BJ (cell line): ENCODE measurements at places on chromosomes 1 and 21.

DNA sequence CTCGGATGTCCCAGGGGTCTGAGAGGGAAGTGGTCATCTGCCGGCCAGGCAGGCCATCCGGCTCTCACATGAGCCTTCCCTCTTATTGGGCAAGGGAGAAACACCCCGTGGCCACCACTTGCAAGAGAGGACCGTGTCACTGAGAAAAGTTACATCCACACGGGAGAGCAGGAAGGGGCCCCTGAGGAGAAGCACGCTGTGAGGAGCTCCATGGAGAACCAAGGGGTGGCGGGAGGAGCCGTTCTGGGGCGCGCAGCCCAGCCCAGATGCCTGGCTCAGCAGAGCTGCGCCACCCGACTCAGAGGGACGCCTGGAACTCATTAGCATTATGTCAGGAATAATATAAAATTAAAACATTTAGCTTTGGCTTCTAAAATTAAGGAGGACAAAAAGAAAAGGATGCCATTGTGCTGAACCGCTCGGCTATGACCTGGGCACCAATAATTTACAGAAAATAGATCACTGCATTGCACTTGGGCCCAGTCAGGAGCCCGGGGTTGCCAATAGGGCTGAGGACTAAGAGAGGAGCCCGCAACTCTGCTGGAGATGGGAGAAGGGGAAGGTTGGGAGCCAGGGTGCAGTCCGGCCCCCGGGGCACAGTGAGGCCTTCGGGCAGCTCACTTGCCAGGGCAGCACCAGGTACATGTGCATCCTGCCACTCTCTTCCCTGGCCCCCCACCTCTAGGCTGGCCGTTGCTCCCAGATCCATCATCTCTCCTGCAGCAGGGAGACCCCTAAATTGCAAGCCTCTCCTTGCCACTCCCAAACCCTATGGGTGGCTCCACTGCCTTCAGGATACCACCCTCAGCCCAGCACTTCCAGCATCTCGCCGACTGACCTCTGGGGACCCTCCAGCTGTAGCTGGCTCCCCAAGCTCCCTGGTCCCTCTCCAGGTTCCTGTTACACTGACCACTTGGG lies 84.8 kb downstream of the DMRTB1 start:
- no peak for DNase-seq

DNA sequence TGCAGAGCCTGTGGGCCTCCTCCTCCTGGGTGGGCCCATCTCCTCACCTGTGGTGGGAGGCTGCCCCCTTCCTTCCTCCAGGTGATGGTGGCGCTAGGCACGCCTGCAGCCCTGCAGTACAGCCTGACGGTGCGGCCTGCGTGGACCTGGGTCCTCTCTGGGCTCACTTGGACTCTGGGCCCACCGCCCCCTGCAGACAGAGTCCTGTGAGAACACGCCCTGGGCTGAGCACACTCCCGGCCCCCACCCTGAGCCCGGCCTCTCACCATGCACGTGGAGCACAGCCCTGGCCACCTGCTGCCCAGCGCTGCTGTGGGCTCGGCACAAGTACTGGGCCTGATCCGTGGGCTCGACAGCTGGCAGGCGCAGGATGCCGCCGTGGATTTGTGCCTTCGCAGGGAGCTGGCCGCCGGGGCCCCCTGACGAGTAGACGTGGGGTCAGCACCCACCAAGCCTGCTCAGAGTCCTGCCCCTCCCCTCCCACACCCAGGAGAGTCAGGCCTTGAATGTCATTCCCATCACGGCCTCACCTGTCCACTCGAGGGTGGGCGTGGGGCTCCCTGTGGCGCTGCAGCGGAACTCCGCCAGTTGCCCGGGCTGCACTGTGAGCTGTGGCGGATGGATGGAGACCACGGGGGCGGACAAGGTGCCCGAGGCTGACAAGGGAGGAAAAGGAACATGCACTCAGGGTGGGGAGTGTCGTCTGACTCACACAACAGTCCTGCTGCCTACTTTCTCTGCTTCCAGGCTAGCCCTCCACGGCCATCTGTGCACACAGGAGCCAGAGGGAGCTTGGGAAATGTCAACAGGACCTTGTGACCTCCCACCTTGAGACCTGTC lies 43.4 kb downstream of the LDLRAD2 start:
- DNase-seq, result no peak

DNA sequence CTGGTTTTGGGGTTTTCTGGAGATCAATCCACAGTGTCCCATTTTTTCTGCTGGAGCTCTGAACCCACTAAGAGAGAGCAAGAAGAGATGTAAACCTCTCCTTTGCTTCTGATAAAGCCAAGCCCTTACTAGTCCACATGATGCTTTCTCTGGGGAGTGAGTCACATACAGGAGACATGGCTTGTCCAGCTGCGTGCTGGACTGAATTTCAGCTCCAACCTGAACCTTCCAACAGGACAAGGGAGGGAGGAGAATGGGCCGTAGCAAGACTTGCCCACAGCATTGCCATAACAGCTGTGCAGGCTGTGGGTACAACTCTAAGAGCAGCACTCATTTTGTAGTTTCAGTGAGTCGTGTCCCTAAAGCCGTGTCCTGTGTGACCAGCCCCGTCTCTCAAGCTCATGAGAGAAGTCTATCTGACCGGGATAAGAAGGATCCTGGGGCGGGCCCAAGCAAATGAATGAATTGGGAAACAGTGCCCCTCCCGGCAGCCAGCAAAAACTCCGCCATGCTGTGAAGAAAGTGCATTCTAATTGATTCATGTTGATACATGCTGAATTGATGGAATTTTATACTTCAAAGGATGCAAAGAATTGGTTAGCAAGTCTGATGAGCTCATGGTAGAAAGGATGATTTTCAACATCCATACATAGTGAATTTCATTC lies 195.2 kb downstream of the GABPA start:
- no peak for DNase-seq

GRCh38 chr1:87305762-87306161 lies 22.9 kb upstream of the LMO4 start:
- peak; percentile 58 for DNase-seq

- DNase-seq, result no peak
These were observed 222.6 kb upstream of the KIAA0040 start for GRCh38 chr1:175415129-175415712.

GRCh38 chr1:23452011-23452411 lies 27.5 kb upstream of the TCEA3 start:
- DNase-seq, result no peak

DNA sequence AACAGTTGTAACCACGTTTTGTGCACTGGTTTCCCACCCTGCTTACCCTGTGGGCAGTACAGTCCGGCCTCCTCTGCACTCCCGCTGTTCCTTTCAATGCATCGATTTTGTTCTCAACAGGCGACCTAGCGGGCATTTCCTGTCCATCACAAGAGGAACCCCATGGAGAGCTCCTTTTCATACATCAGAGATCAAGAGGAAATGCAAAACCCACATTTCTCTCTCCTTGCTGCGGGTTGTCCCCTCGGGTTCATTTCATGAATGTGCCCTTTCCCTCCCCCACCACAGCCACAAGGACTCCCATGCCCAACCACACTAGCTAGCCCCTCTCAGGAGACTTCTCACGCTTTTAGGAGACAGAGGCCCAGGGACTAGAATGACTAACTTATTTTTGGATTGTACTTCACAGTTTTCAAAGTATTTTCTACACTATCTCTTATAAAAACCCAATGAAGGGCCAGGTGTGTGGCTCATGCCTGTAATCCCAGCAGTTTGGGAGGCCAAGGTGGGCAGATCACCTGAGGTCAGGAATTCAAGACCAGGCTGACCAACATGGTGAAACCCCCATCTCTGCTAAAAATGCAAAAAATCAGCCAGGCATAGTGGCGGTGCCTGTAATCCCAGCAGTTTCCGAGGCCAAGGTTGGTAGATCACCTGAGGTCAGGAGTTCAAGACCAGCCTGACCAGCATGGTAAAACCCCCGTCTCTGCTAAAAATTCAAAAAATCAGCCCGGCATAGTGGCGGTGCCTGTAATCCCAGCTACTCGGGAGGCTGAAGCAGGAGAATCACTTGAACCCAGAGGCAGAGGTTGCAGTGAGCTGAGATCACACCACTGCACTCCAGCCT lies 18.4 kb downstream of the ATP1A4 start:
- no peak for DNase-seq

DNA sequence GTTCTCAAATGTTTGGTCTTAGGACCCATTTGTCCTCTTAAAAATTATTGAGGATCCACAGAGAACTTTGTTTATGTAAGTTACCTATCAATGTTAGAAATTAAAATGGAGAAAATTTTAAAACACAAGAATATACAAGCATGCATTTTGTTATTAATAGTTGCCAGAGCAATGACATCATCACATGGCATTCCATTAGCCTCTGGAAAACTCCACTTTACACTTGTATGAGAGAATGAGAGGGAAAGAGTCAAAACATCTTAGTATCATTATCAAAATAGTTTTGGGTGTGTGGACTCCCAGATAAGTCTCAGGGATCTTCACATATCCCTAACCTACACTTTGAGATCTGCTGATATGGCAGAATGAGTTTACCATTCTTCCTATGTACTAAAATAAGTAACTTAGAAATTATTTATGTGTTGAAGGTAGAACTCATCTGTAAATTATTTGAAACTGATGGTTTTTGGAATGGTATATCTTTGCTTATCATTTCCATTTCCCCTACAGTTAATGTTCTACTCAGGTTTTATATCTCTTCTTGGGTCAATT lies 48.8 kb downstream of the RNF220 start:
- no peak for DNase-seq

DNA sequence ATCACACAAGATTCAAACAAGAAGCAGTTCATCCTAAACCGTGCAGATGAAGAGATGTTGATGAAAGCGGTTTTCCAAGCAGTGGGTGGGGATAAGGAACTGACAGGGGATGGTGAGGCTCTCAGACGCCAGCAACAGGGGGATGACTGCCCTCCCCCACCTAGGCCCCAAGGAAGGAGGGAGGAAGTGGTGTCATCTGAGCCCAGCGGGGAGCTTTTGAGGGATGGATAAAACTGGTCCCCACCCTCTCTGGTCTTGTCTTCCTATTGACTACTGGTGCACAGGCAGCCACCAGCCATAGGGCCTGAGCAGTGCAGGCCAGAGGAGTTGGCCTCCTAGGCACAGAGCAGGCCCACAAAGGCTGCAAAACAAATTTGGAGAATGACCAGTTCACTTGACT lies 175.5 kb downstream of the HUNK start:
- DNase-seq, result no peak

DNA sequence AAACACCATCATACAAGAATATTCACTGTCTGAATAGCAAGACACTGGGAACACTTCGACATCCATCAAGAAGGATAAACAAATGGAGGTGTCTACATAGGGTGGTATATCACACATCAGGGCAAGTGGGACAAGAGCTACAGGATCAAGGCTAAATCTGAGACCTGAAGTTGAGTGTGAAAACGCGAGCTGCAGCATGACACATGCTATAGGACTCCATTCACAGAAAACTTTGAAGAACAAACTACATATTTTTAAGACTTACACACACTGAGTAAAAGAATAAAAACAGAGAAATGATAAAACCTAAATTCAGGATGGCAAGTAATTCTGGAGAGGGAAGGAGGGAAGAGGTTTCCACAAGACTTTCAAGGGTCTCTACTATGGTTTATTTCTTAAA lies 2.1 kb downstream of the TTC39A start:
- no peak for DNase-seq

- no peak for DNase-seq
These were observed 3.9 kb downstream of the CD1B start for GRCh38 chr1:158327481-158327880.

DNA sequence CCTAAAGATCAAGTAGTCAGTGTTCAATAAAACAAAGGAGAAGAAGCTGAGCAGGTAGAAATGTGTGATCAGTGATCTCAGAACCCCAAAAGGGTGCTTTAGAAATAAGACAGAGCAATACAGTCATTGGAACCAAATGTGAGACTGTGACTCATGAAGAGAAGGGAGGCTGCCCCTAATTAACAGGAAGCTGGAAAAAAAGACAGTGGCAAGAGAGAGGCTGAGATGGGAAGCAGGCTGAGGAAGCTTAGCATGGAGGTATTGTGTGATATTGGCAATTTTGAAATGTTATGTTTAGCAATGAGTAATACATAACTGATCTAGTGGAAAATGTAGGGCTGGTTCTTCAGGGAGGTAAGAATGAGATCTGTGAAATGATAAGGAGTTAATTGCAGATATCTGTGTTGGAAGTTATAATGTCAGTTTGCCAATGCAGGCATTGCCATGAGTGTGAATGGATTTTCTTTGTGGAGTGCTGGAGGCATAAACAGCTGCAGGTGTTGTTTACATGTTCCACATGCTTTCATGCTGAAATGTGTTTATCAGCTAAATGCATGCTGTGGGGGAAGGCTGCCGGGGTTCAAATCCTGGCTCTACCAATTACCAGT lies 90.6 kb upstream of the CACNA1E start:
- no peak for DNase-seq

DNA sequence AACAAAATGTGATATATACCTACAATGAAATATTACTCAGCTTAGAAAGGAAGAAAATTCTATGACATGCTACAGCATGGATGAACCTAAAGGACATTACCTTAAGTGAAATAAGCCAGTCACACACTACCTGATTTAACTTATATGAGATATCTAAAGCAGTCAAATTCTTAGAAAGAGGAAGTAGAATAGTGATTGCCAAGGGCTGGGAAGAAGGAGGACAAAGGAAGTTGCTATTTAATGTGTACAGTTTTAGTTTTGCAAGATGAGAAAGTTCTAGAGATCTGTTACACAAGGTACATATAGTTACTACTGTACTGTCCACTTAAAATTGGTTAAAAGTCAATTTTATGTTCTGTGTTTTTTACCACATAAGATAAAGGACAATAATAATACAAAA lies 87.5 kb upstream of the KCTD3 start:
- DNase-seq, result no peak

DNA sequence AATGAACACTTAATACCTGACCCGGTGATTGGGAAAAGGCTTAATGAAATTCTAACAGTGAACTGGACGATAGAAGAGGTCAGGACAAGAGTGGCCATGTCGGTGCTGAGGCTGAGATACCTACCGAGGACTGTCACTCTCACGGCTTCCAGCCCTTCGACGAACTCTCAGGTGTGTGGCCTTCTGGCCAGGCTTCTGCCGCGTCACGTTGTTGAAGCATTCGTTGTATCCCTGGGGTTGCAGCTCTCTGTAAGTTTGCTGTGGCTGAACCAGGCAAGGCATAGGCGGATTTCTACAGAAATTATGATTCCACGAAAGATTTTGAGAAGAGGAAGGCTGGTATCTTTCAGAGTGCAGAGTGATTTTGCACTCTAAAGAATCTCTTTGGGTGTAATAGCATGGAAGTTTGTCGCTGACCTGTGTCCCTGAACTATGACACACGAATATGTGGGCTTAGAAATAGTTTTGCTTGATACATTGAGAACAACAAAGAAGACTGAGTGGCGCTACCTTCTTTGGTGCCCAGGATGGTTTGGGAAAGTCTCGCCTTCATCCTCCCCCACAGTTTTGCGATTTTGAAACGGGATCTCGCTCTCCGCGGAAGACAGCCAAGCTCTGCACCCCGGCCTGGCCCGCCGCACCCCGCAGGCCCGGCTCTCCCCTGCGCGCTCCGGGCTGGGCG lies 403 bp upstream of the EPHX4 start:
- no peak for DNase-seq
